Neural progenitor cell (in vitro differentiated cells): ENCODE measurements at places on chromosomes 6 and 20. TPM values are rescaled to one million over a fixed set of nuclear protein-coding genes. Genes with fewer than 3 reads are reported as not detected.

ZNF184 gene
- total RNA-seq: 13.4 and 21.8 TPM in 2 replicates

KIAA1755 gene
- total RNA-seq: 0.22 TPM in 2 replicates

MAS1 gene
- not detected in 2 replicates for total RNA-seq

GUCA1A gene
- 1.9 and 3.4 TPM in 2 replicates for total RNA-seq

PKIB gene
- total RNA-seq: 153 and 202 TPM in 2 replicates

PTPRK gene
- total RNA-seq: 30.9 and 35.0 TPM in 2 replicates

PPP1R14C gene
- total RNA-seq: 0.06 and 0.26 TPM in 2 replicates

RNF39 gene
- not detected in 2 replicates for total RNA-seq

CRISP3 gene
- not detected in 2 replicates for total RNA-seq

ZNF217 gene
- 76.3 and 84.4 TPM in 2 replicates for total RNA-seq

ERVFRD-1 gene
- total RNA-seq: not detected in 2 replicates

DNA sequence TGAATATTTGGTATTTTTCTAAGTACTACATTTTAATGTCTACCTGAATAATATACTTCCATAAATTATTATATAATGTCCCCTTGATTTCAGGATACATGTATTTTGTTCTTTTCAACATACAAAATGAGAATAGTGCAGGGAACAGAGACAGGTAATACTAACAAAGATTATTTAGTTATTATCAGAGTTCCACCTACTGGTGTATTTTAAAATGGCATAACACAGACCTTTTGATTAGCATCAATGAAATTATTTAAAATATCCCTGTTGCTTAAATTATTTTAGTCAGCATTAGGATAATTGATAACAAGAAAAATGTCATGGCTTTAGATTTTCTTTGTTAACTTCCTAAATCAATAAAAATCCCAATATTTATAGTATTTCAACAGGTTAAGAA lies 184.0 kb downstream of the PRDM13 start:
- no peak for DNase-seq

- DNase-seq: peak; percentile 82
Measured at GRCh38 chr6:26284537-26285142, 80.4 kb upstream of the BTN3A2 start.

GRCh38 chr6:146666909-146667308 lies 68.1 kb downstream of the ADGB start:
- no peak for DNase-seq

GRCh38 chr20:33689973-33690372 lies 3.8 kb upstream of the E2F1 start:
- no peak for DNase-seq

- DNase-seq: no peak
Measured at GRCh38 chr20:5067877-5068645, 51.7 kb downstream of the PCNA start.

- DNase-seq: peak; percentile 84
Measured at GRCh38 chr20:31974951-31975487, 7.1 kb downstream of the XKR7 start.

GRCh38 chr6:91465393-91465792 lies 878.5 kb upstream of the MAP3K7 start:
- no peak for DNase-seq

DNA sequence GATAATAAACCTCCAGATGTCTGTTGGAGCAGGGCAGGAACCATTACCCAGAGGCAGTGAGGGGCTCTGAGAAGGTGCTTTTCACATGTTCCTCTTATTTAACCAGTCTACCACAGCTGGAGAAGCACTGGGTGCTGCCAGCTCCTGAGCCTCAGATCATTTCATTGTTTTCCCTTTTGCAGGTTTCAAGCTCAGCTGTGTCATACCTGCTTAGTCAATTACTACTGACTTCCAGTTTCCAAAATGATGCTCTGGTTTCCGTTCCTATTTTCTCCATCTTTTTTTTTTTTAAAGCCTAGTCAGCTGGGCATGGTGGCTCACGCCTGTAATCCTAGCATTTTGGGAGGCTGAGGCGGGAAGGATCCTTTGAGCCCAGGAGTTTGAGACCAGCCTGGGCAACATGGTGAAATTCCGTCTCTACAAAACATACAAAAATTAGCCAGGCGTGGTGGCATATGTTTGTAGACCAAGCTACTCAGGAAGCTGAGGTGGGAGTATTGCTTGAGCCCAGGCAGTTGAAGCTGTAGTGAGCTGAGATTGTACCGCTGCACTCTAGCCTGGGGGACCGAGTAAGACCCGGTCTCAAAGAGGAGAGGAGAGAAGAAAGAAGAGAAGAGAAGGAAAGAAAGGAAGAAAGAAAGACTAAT lies 6.7 kb downstream of the FLOT1 start:
- DNase-seq: no peak

- DNase-seq: no peak
Measured at GRCh38 chr20:8020314-8021079, 936 bp upstream of the TMX4 start.

DNA sequence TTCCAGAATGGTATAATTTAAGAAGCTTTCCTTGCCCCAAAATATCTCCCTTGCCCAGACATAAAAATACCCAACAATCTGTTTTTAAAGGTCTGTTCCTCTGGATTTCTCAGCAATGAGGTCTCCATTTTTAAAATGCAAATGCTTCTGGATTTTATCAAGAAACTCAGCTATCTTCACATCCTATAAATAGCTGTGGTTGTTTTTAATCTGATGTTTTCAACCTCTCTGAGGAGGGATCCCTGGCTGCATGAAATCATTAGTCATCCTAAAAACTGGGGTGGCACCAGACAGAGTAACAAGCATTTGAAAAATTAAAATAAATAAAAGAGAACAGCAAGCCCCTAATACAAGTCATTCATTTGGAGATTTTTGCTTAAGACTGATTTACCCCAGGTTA lies 168.5 kb upstream of the ID4 start:
- DNase-seq: no peak

DNA sequence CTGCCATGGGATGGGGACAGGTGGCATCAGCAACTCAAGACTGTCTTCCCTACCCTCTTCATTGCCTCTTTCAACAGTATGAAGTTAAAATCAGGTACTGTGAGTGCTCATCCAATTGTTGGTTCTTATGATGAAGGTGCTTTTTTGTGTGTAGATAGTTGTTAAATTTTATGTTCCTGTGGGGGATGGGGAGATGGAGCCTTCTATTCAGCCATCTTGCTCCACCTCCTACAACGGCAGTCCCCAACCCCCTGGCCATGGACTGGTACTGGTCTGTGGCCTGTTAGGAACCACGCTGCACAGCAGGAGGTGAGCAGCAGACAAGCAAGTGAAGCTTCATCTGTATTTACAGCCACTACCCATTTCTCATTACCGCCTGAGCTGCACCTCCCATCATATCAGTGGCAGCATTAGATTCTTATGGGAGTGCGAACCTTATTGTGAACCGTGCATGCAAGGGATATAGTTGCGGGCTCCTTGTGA lies 47.8 kb upstream of the TOP1 start:
- no peak for DNase-seq

- DNase-seq: no peak
Measured at GRCh38 chr20:57660181-57660921, 40.1 kb upstream of the ZBP1 start.

- DNase-seq: no peak
Measured at GRCh38 chr6:168432196-168432595, 8.8 kb upstream of the SMOC2 start.

DNA sequence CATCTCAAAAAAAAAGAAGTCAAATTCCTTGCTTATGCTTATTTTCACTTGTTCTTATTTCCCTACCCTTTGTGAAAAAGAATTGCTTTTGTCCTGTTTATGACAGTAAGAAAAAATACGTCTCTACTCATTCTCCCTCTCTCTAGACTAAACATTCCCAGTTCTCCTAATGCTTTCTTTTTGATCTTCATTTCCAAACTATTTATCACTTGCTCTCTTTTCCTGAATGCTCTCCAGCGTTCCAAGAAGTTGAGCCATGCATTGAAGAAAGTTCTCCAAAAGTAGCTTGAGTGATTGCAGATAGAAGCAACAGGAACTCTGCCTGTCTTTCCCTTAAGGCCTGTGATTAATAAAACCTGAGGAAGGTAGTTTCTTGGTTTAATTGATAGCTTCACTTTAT lies 53.1 kb upstream of the TMEM170B start:
- no peak for DNase-seq

- DNase-seq: no peak
Measured at GRCh38 chr6:116847227-116847626, 18.3 kb upstream of the GPRC6A start.

DNA sequence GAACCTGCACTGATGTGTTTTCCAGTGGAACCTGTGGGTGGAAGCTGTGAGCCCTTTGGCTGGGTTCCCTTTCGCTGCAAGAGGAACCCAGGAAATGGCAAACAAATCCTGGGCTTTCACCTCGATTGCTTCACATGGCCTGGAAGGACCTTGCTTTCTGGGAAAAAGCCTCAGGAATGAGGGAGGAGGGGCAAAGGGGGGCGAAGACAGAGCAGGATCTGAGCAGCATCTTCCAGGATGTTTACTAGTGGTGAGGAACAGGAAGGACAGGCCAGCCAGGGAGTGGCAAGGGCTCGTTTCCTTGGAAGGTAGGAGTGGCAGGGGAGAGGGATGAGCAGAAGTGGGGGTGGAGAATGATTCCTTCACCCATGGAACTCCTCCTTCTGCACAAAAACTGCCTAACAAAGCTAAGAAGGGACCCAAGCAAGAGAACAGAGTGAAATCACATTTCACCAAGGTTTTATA lies 5.9 kb downstream of the SLC2A10 start:
- peak; percentile 48 for DNase-seq

DNA sequence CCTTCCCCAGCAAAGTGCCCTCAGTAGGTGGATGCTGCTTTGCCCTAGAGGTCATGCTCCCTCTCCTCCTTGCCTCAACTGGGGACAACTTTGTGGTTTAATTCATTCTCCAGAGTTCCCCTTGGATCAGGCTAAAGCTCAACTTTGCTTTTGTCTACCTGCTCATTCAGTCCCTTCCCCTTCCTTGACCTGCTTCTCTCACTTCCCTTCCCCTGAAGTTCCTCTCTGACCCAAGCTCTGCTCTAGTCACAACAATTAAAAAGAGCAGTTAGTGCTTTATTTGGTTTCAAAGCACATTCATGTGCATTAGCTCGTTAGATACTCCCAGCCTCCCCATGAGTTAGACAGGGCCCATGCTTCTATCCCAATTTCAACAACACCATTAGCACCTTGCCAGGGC lies 71.3 kb downstream of the DZANK1 start:
- DNase-seq: no peak

GRCh38 chr6:7112741-7113313 lies 5.1 kb downstream of the RREB1 start:
- peak; percentile 51 for DNase-seq

DNA sequence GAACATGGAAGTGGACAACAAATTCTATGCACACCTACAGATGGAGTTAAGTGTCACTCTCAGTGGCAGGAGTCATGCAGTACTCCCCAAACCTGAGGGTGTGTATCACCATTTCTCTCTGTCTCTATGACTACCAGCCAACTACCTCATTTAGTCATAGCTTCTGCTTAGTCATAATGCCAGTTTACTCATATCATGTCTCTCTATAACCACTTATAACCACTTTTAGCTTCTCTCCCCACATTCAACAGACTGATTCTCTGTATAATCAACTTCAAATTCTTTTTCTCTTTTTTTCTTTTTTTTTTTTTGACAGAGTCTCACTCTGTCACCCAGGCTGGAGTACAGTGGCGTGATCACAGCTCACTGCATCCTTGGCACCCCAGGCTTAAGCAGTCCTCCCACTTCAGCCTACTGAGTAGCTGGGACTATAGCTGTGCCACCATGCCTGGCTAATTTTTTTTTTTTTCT lies 13.8 kb upstream of the GTF3C6 start:
- DNase-seq: no peak

- peak; percentile 32 for DNase-seq
Measured at GRCh38 chr6:30829639-30830255, 54.6 kb upstream of the DDR1 start.

- DNase-seq: no peak
Measured at GRCh38 chr20:59382157-59382725, 81.8 kb downstream of the EDN3 start.

GRCh38 chr6:118843685-118844390 lies 50.1 kb upstream of the ASF1A start:
- DNase-seq: no peak

- no peak for DNase-seq
Measured at GRCh38 chr6:135932651-135933050, 81.2 kb downstream of the PDE7B start.

GRCh38 chr20:38001173-38001875 lies 31.9 kb downstream of the TTI1 start:
- DNase-seq: no peak

GRCh38 chr6:134146268-134147033 lies 94.0 kb upstream of the SLC2A12 start:
- DNase-seq: peak; percentile 67

- no peak for DNase-seq
Measured at GRCh38 chr6:165071906-165072305, 237.5 kb downstream of the C6orf118 start.

DNA sequence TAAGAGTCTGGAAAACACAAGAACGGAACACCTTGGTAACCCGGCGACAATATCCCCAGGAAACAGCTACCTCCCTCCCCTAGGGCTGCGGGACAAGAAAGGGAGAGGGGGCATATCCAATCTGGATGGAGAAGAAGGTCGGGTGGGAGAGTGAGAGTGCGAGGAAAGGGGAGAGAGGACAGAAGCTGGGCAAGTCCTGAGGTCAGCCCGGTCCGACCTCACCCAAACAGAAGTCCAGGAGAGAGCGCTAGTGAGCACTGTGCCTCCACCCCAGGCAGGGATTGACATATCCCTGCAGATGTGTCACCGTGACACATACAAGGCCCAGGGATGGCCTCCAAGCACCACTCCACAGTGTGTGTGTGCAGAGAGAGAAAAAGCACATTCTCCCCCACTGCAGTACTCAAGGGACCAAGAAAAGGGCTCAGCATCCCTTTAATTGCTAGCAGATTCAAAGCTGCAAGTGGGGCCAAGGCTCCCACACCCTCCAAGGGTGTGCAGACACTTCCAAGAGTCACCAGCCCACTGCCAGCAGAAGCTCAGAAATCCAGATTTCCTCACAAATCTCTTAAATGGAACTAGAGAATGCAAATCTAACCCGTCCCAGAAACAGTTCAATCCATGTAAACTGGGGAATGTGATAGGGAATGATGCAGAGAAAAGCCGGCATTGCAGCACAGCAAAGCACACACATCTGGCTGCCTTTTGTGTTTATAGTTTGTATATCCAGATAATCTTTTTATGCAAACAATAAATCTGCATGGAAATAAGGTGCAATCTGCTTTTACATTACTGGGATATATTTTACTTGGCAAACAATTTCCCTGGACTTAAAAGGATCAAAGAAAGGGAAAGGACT lies 3.1 kb downstream of the PXDC1 start:
- peak; percentile 84 for DNase-seq

GRCh38 chr6:114739656-114740055 lies 396.8 kb upstream of the HS3ST5 start:
- no peak for DNase-seq

- no peak for DNase-seq
Measured at GRCh38 chr20:5085380-5085779, 34.4 kb downstream of the PCNA start.

- no peak for DNase-seq
Measured at GRCh38 chr6:159084493-159085091, 39.8 kb upstream of the TAGAP start.
